ENCODE measurements at places on chromosomes 6 and 20. TPM values are rescaled to one million over a fixed set of nuclear protein-coding genes. Genes with fewer than 3 reads are reported as not detected.

Gene LY6G6D
- 3.1 TPM for total RNA-seq

Gene CAGE1
- total RNA-seq, result not detected

Gene NRN1
- total RNA-seq, result 4.5 TPM

Gene CYP21A2
- not detected for total RNA-seq

Gene ZKSCAN8
- 33.0 TPM for total RNA-seq

Gene TSHZ2
- 35.0 TPM for total RNA-seq

GRCh38 chr6:135161411-135162395, 19.4 kb upstream of the MYB start:
- DNase-seq, result no peak

GRCh38 chr6:89239338-89239737, 22.2 kb upstream of the GABRR1 start:
- DNase-seq, result no peak

DNA sequence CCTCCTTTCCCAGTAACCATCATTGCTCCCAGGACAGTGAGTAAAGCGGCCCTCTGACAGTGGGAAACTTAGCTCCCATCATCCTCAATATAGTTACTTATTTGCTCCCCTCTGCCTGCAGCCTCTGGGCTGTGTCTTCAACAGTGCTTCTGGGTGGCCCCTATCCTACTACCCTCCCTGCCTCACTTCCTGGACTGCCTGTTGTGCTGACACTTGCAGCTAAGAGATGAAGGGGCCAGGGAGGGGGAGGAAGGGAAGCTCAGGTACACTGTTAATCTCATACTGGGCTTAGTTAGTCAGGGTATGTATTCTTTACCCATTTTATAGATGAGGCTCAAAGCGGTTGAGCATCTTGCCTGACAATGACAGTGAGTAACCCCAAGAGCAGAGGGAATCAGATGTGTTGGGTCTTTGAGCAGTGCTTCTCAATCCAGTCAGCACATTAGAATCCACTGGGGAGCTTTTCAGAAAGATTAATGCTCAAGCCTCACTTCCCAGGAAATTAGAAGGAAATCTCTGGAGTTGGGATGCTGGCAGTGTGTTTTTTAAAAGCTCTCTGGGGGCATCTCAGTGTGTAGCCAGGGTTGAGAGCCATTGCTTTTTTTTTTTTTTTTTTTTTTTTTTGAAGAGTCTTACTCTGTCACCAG, 27.1 kb upstream of the KCNK5 start:
- DNase-seq, result no peak

- no peak for DNase-seq
Measured at GRCh38 chr6:118706702-118707101, 55.3 kb upstream of the CEP85L start.

Gene RIPPLY2
- 0.26 TPM for total RNA-seq

DNA sequence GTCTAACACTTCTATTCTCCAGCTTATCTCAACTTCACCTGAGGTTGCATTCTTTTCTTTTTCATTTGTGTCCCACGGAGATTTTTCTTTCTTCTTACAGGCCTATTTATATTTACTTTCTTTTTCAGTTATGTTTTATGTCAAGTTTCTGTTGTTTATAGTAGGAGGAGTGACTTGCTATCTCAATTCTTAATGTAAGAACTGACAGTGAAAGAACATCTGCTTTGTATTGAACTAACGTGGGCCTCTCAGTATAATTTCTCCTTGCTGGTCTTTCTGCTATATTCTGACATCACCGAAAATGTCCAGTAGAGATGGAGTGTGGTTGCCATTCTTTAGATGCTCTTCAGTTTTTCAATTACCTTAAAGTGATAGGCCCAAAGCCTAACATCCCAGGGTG, 521.7 kb downstream of the EPM2A start:
- no peak for DNase-seq

DNA sequence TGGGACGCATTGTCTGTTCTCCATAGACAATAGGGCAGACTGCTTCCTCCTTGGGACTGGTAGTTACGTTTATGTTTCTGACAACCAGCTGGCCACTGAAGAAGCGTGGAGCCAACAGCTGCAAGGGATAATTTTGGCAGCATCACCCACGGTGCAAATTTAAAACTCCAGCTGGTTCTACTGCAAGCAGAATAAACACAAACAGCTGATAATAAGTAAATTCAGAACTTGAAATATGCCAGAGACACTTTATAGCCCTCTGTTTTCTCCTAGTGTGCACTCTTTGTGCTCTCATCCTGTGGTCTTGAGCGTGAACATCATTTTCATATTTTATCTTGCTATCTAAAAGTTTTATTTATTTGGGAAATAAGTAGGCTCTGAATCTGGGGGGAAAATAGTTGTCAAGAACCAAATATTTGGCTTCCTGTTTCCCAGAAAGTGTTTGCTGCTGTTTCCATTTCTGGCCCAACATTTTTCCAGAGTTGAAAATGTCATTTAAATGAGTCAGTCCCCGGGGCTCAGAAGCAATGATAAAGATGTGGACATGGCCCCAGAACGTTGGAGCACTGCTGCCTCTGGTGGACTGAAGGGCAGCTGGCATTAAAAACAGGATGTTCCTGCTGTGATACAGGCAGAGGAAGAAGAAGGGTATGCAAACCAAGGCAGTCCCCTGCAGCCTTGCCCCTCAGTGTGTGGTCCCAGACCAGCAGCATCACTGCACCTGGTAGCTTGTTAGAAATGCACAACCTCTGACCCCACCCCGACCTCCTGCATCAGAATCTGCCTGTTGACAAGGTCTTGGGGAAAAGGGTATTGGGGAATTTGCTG, 12.5 kb upstream of the THBD start:
- DNase-seq, result no peak

Gene PRL
- not detected for total RNA-seq

Gene SIM1
- 0.21 TPM for total RNA-seq

Gene SLC16A10
- total RNA-seq, result 5.4 TPM

DNA sequence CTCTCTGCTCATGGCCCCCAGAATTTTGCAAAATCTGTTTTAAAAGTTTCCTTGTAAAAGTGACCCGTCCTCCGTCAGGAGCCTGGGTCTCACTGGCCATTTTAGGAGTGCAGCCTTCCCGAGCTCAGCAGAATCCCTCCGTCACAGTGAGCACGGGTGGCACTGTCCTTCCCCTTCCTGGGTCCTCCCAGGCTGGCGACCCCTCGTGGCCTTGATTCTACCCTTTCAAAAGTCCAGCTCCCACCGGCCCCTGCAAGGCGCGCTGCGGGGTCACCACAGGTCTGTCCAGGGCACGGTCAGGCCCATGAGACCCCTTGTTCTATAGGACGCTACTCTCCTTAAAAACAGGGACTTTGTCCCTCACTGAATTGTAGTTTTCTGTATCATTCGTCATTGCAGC, 112.7 kb downstream of the PSMB1 start:
- no peak for DNase-seq

GRCh38 chr6:128138694-128139093, 237.8 kb upstream of the THEMIS start:
- no peak for DNase-seq

DNA sequence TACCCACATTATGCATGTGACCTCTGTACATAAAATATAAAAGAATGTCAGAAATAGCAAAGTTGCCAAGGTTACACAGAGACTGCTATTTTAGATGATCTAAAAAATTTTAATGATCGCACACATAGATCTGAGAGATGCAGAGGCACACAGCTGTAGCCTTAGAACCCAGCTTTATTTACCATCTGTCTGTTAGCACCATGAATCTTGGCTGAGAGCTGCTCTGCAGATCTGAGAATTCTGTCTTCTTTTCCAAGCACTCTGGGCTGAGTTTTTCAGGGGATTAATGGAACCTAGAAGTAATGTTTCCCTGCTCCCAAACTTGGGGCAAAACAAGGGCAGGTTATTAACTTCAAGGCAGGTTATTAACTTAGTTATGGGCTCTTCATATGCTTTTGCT, 248.7 kb upstream of the JAG1 start:
- DNase-seq, result no peak

Gene MLIP
- 4.4 TPM for total RNA-seq

DNA sequence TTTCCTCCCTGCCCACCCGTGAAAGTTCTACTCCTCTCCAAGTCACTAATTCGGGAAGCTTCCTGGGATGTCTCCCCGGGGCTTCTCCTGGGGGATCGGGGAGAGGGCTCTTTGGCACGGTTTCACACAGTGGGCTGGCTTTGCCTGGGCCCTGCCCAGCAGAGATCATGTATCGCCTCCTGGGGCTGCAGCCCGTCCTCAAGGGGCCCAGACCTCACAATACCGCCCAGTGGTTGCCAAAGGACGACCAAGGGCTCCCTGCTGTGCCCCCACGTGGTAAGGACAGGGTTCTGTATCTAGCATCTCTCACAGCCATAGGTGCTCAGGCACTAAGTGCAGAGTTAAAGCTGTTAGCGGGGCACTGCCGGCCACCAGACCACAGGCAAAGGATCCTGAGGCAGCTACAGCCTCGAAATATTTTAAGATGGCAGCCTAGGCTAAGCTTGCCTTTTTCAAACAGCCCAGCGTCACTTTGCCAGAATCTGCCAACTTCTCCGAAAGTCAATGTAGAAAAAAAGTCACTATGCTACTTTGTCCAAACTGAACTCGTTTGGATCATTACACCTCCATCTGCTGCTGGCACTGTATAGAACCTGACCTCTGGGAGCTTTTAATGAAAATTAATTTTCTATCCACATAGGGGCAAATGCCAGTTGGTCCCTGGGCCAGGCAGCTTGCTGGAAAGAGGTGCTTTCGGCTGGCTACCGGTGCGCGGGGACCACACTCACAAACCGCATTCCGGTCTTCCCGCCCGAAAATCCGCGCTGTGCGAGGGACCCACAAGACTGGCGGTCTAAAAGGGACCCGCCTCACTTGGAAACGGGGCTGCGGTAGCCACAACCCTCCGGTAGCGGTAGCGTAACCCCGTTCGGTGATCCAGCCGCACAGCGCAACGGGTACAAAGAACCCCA, 1.3 kb upstream of the NNAT start:
- no peak for DNase-seq

DNA sequence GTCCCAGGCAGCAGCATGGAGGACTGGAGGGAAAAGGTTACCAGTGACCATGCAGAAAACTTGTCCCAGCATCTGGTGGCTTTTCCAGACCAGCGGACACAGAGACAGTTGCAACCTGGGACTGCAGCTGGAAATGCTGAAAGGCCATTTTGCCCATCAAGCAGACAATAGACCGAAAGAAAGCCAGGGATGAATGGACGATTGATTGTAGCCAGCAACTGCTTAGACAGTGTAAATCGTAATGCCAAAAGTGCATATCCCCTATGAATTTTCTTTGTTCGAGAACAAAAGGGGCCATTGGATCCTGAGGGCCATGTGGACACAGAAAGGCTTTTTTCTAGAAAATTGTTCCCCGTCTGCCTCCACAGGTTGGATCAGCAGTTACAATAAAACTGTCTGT, 115.7 kb downstream of the MBOAT1 start:
- DNase-seq, result no peak

Gene EEF1A2
- total RNA-seq, result 11.2 TPM

DNA sequence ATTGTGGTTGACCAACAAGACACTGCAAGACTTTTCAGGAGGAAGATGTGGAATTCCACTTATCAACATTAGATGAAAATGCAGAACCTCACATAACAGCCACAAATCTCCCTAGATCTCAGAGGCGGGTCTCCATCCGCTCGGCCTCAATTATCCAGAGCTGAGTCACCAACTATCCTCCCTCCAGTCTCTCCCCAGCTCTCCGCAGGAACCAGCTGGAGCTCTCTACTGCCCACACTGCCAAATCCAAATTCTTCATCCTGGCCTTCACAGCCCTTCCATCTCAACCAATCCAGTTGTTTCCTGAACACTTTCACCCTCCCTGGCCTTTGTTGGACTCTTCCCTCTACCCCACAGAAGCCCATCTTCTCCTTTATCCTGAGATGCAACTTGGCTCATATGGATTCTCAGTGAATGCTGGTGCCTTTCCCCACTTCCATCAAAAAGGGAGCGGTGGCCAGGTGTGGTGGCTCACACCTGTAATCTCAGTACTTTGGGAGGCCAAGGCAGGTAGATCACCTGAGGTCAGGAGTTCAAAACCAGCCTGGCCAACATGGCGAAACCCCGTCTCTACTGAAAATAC, 3.5 kb upstream of the TGIF2 start:
- DNase-seq, result no peak

DNA sequence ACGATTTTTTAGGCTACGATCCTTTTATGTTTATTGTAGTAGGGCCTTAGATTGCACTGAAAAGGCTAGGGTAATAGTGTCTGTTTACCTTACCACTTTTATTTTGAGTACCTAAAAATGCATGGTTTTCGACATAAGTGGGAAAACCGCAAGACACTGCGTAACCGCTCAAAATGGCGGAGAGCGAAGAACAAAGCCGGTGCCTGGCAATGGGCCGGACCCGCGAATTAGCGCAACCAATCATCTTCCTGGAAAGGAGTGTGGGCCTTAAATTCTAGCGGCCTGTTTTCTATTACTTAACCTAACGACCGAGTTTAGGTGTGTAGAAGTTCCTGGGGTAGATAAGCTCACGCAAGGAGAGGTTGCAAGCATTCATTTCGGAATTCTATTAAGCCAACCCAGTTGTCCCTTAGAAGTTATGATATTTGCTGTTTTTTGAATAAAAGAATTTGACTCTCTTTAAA, 118.0 kb downstream of the HFE start:
- no peak for DNase-seq

- DNase-seq, result no peak
Measured at GRCh38 chr6:29301316-29301715, at the start of gene OR14J1. TSS of gene OR14J1 (plus strand) at chr6:29301701. CDS start at chr6:29306690, 4,989 bp downstream.

DNA sequence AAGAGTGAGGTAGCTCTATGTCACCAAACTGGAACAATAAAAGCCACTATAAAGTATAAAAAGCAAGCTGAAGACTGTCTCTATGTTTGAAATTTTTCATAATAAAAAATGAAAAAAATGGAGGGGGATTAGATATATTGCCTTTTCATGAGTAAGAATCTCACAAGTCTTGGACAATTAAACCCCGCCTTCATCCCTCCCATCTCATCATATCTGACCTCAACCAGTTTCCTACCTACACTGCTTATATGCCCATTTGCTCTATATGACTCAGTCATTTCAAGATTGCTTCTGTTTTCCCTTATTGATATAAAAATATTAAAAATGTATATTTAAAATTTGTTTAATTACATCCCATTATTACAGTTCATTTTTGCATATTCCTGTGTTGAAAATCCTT, 2.9 kb upstream of the TRIM39 start:
- no peak for DNase-seq

All from urinary bladder (tissue), 4 donors.